Left ventricle myocardium superior (tissue), 1 donor: ENCODE measurements at places on chromosomes 7 and 10. TPM values are rescaled to one million over a fixed set of nuclear protein-coding genes. Genes with fewer than 3 reads are reported as not detected.

LRGUK gene
- 0.20 TPM for total RNA-seq

EMX2 gene
- total RNA-seq, result 0.42 TPM

PKD2L1 gene
- total RNA-seq, result not detected

GRCh38 chr7:111089822-111090426, 1.0 kb upstream of the LRRN3 start:
- DNase-seq, result no peak

DNA sequence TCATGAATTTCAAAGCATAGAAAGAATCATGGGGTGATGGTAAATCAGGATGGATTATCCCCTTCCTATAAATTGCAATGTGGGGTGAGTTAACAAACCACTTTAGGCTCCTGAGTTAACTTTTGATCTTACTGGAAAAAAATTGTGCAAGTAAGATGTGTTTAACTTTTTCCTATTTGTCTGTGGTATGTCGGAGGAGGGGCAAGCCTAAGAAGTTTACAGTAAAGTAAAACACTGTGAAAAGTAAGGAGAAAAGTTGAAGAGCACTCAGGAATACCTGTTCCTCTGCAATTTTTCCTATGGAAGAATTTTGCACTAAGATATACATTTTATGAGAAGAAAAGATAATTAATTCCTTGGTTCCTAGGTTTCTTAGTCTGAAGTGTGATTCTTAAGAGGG, 44.4 kb downstream of the IFIT5 start:
- no peak for DNase-seq

DNA sequence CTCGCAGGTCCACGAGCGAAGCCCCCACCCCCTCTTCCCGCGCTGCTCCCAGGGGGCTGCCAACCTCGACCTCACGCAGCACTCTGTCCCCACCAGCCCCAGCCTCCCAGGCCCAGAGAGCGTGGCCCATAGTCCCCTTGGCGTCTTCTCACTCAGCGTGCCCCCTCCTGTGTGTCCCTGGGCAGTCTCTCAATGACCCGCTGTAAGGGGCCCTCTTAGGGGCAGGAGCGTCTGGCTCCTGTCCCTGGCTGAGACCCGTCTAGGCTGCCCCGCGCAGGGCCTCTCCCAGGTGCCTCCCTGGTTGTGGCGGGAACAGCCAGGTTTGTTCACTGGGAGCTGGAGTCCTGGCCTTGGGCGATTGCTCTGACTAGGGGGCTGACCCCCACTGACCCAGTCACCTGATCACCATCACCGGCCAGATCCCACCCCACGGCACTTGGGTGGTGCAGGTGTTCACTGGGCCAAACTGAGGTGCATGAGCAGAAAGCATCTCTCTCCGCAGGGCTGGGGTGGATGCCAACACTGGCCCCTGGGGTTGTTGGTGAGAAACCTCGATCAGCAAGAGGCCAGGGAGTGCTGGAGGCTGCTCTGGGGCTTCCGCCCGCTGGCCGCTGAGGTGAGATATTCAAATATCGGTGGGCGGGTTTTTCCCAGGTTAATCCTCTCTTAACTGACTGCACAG, 12.6 kb upstream of the WDFY4 start:
- DNase-seq, result no peak

DNA sequence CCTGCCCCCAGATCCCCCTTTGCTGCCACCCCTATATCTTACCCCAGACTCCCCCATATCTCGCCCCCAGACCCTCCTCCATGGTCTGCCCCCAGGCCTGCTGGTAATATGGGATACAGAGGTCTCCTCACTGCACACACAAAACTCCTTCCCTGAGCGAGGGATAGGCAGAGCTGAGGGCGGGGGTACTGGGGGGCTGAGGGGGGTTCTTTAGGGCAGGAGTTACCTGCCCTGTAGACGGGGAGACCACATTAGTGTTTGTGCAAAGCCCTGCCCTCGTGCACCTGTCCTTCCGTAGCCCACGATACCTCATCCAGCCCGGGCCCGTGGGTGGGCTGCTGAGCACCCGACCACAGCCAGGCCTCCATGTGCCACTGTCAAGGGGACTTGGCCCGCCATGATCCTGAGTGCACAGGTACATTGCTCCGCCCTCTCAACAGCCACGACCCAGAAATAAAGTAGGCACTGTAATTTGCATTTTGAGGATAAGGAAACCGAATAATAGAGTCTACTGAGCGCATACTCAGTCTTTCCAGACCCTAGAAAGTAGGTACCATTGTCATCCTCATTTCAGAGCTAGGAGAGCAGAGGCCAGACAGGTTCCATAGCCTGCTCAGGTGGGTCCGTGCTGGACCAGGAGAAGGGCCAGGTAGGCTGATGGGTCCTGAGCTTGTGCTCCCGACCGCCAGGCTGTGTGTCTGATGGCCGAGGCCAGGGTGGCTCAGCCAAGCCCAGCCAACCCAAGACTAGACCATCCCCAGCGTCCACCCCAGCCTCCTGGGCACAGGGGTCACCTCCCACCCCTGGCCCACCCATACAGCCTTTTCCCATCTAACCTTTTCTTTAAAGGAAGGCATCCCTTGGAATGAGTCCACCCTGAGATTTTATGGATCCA, 115.2 kb downstream of the LHPP start:
- DNase-seq, result no peak

DNA sequence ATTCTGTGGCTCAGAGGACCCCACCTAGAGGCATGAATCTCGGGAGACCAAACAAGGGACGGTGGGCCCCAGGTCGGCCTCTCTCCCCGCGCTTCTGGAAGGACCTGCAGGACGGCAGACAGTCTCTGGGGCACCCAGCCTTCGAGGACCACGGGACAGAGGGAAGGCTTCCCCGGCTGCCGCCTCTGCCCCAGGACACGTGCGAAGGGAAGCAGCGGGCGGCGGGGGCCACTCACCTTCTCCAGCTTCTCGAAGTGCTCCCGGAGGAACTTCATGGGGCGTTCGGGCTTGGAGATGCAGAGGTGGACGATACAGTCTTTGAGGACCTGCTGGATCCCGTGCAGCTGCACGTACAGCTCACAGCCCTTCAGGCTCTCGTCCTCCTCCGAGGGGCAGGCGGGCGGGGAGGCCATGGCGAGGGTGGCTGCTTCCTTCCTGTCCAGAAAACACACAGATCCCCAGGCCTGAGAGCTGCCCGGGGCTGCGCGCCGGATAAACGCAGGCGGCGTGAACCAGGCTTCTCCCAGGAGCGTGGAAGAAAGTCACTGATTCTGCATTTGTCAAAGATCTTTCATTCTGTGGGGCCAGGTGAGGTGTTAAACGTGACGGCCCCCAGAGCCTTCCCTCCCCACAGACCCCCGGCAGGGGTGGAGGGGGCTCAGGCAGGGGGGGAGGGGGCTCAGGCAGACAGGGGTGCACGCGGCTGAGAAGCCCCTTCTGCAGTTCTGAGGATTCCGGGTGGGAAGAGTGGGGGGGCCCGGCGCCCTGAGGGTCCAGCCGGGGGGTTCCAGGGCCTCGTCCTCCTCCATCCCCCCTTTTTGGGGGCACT, 15.2 kb upstream of the DNAAF5 start:
- peak; percentile 60 for DNase-seq

- no peak for DNase-seq
Observed at GRCh38 chr7:94277236-94277635, 117.5 kb upstream of the COL1A2 start.

- DNase-seq, result no peak
Observed at GRCh38 chr10:69069090-69070042, 18.5 kb upstream of the SRGN start.

DNA sequence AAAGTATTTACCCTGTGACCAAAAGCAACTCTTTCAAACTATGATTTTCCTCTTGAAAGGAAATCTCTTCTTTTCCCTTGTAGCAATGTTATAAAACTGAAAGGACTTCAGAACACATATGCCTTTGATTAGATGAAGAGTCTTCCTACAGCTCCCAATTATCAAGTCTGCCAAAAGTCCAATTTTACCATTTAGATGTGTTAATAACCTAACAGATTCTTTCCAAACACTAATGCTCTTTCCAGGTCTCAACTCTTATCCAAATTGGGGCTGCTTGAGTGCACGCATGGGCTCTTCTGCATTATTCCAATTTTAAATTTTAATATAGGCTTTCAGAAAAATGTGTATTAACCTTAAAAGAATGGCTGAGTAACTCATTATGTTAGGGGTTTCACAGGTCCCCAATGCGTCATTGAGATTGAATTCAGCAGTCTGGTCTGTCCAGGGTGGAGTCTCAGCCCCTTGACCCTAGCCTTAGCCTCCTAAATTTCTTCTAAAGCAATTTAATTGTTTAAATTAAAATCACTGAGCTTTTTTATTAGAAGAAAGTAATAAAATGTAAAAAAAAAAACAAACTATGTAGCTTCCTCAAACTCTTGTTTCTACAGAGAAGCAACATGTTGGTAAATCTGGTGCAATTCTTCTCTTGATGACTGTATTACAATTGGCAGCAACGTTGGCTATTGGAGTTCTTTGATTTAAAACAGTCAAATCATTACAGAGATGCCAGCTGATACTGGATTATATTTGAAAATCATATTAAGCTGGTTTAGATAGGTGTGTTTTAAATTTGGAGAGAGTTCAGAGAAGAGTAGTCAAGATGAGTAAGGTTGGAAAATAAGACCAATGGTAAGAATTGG, 170.4 kb downstream of the DKK1 start:
- DNase-seq, result no peak

DNA sequence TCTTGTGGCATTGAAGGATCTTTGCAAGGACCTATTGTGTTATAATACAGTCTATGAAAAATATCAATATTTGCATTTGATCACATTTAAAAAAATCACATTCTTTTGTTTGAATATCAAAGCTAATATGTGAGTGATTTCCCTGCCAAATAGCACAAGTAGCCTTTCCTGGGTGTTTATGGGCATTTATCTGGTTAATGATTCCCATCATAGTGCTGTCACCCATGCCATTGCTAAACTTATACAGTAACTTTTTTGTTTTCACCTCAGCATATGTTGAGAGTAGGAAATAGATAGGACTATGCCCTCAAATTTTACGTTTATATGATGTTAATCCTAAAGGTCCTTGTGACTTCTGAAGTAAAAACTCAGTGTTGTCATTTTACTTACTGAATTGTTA, 136.9 kb downstream of the CFTR start:
- DNase-seq, result no peak

DNA sequence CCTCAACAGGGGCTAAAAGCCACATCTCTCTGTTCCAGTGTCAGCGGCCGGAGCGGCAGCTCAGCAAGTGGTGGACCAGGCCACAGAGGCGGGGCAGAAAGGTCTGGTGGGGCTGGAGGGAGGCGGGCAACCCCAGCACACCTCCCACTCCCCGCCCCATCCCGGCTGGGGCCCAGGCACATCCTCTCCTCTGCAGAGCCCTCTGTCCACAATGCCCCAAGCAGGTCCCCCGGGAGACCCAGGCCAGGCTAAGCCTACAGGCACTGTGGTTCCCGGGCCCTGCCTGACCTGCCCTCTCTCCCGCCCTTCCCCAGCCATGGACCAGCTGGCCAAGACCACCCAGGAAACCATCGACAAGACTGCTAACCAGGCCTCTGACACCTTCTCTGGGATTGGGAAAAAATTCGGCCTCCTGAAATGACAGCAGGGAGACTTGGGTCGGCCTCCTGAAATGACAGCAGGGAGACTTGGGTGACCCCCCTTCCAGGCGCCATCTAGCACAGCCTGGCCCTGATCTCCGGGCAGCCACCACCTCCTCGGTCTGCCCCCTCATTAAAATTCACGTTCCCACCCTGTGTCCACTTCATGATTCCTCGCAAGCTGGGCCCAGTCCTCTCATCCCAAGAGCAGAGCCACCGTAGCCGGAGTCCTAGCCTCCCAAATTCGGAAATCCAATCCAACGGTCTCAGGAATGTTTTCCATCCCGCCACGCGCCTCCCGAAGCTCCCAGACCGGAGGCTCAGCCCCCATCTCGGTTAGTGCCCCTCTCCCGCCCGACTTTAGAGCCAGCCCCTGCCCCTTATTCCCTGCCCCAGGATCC, 2.1 kb downstream of the ADIRF start:
- DNase-seq, result peak; percentile 92

DNA sequence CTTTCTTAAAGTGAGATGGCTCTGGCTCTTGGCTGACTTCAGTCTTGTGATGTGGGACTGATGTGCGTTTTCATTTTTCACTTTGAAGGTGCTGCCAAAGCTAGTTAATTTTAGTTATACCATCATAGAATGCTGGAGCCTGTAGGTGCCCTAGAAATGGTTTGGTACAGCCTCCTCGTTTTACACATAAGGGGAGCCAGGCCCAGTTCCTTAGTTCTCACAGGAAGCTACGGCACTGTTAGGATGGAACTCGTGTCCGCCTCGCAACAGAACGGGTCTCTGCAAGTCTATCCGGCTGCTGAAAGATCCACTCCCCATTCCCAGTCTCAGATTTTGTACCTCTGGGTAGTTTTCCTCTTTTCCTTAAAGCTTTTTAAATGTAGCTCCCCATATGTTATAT, 173.2 kb upstream of the PRPS1L1 start:
- peak; percentile 29 for DNase-seq

GRCh38 chr10:48519481-48520183, 85.2 kb downstream of the ARHGAP22 start:
- DNase-seq, result no peak

GRCh38 chr10:77392851-77393250, 244.8 kb downstream of the KCNMA1 start:
- DNase-seq, result no peak

DNA sequence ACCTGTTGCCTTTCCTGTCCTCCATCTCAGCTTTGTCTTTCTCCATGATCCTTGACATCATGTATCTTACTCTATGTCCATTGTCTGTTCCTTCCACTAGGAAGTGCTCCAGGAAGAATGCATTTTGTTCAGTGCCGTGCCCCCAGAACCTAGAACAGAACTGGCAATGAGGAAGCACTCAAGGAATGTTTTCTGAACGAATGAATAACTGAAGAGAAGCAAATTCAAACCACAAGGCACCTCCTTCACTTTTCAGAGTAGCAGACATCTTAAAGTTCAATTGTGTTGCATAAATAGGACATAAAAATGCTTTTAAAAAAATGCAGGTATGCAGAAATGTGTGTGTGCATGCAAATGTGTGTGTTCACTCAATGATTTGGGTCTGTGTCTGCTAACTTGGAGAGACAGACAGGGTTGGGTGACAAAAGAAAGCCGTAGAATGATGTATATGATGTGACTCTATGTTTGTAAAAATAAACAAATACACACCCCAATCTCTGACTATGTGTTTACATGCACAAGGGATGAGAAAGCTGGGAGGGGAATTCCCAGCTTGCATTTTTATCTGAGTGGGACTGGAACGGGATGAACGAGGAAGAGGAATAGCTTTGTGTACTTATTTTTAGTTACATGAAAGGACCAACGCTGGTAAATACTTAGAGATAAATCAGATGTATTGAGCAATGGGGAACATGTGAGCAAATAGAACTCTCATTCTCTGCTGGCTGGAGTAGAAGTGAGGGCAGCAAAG, 237.7 kb downstream of the FANK1 start:
- no peak for DNase-seq

DNA sequence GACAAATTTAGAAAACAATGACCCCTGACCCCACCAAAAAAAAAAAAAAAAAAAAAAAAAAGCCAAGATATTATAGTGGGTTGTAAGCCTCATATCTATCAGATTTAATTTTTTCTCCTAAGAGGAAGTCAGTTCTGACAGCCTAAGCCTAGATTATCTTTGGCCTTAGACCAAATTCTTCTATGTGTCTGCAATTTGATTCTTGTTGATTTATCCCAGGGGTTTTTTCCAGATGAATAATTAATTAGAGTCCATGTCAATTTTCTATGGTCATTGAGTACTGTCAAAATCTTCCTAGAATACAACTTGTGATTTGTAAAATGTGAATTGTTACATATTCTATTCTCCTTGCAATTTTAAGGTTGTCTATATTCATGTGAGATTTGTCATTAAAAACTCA, 151.6 kb upstream of the CACNA2D1 start:
- DNase-seq, result no peak
